ENCODE measurements at places on chromosomes 2 and 18. TPM values are rescaled to one million over a fixed set of nuclear protein-coding genes. Genes with fewer than 3 reads are reported as not detected.

GRCh38 chr2:193103064-193103463 is 908.3 kb upstream of the TMEFF2 start:
- no peak for DNase-seq
- H3K36me3 ChIP-seq = no peaks in the 10 kb centered on the region
- H3K27me3 ChIP-seq = no peaks in the 10 kb centered on the region
- no peaks in the 10 kb centered on the region for H3K4me1 ChIP-seq

DNA sequence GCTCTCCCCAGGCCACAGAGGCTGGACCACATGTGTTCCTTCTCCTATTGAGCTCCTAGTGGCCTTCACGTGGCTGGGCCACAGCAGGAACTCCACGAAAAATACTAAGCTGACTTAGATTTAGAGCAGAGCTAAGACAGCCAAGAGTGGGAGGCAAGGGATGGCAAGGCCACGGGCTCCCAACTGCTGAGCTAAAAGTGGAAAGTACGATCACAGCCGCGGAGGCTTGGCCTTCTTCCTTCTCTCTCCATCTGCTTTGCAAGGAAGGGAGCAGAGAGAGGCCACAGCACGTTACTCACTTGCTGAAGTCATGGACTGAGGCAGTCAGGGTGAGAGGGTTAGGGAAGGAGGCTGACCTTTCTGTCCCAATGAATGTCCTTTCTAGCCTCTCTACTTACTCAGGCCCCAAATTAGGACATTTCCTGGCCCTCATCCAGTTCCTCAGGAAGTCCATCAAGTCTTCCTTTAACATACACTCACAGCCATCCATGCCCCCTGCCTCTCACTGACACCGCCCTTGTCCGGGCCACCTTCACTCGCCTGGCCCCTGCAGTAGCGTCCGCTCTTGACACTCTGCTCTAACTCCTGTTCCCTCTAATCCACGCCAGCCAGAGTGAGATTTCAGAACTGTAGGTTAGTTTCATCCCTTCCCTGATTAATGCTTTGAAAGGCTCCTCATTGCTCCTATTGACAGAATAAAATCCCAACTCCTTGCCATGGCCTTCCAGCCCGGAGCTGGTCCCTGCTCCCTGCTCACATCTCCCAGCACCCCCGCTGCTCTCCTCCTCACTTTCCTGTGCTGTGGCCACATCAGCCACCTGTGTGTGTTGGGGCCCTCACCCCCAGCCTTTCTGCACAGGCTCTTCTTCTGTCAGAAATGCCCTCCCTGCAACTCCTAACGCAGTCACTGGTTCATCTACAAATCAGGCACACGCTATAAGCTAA is 204.2 kb downstream of the CYP26B1 start:
- peaks cover 7% of the 10 kb centered on the region for H3K4me1 ChIP-seq
- DNase-seq = no peak
- H3K36me3 ChIP-seq = no peaks in the 10 kb centered on the region
- H3K4me3 ChIP-seq = no peak overlapping the region

GRCh38 chr18:48351216-48352050 is 57.8 kb downstream of the ZBTB7C start:
- H3K4me1 ChIP-seq = peaks cover 4% of the 10 kb centered on the region
- no peaks in the 10 kb centered on the region for H3K36me3 ChIP-seq
- H3K4me3 ChIP-seq = no peak overlapping the region
- H3K27me3 ChIP-seq = no peaks in the 10 kb centered on the region
- no peak overlapping the region for H3K27ac ChIP-seq
- DNase-seq = no peak

GRCh38 chr2:197804758-197805714 is 643 bp downstream of the PLCL1 start:
- DNase-seq = no peak
- H3K27ac ChIP-seq = peak overlapping the region; percentile 38
- H3K4me1 ChIP-seq = peaks cover 35% of the 10 kb centered on the region

DNAJB2 gene
- total RNA-seq = 30.3 TPM

IL1R1 gene
- 65.8 TPM for total RNA-seq

DNA sequence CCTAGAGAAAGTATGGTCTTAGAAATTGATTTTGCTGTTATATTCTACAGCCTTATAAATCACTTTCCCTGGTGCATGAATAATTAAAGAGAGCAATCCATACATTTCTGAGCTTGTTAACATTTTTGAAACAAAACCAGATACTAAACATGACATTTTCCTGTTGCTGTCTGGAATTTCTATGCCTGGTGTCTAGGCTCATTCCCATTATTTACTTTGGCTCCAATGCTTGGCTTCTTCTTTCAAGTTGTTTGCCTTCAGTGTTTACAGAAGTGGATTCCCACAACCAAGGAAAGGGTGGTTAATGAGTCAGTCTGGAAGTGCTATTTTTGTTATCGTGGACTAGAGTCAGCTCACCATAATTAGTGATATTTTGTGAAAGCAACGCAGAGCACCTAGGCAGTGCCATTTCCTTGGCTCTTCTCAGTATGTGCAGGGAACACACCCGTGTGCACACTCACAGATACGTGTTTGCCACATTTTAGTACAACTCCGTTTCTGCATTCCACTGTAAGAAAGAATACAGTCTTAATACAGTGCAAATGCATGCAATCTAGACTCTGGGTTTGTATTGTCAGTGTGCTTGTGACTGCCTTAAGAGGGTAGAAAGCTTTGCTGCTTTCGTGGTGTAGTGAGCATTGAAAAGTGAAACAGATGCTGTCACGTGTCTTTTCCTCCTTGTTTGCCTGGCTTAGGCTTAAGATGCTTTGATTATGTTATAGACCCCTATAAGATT is 185.0 kb upstream of the RASGRP3 start:
- peak overlapping the region; percentile 52 for H3K27ac ChIP-seq
- no peaks in the 10 kb centered on the region for H3K27me3 ChIP-seq
- no peaks in the 10 kb centered on the region for H3K4me1 ChIP-seq
- DNase-seq = no peak

- H3K36me3 ChIP-seq = no peaks in the 10 kb centered on the region
- peaks cover 66% of the 10 kb centered on the region for H3K4me1 ChIP-seq
- no peak for DNase-seq
- H3K27me3 ChIP-seq = no peaks in the 10 kb centered on the region
Observed at GRCh38 chr2:205705511-205706349, 23.4 kb downstream of the NRP2 start.

DNA sequence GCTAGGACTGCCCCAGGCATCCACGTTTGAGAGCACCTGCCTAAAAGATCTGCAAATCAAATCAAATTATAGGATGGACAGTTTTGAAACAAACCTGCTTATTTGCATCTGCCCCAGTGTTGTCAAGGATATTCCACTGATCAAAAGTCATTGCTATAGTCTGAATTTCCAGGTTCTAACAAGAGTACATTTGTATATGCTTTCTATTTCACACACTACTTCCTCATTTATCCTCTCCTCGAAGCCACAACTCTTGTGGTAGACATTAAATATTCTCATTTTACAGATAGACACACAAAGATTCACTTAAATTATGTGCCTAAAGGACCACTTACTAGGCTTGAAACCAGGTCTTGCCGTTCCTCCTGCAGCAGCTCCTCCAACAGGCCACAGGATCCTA is 11.9 kb upstream of the TET3 start:
- H3K27ac ChIP-seq = no peak overlapping the region
- H3K4me1 ChIP-seq = peaks cover 15% of the 10 kb centered on the region
- DNase-seq = no peak
- no peak overlapping the region for H3K4me3 ChIP-seq
- H3K36me3 ChIP-seq = no peaks in the 10 kb centered on the region

- H3K27ac ChIP-seq = no peak overlapping the region
- H3K4me3 ChIP-seq = no peak overlapping the region
- H3K27me3 ChIP-seq = no peaks in the 10 kb centered on the region
- no peaks in the 10 kb centered on the region for H3K4me1 ChIP-seq
- no peaks in the 10 kb centered on the region for H3K36me3 ChIP-seq
Observed at GRCh38 chr2:198309673-198310280, 505.4 kb downstream of the PLCL1 start.

PTPRM gene
- 8.3 TPM for total RNA-seq

GRCh38 chr2:206282746-206283145 is 8.3 kb downstream of the ZDBF2 start:
- no peak overlapping the region for H3K27ac ChIP-seq
- no peaks in the 10 kb centered on the region for H3K36me3 ChIP-seq
- H3K4me3 ChIP-seq = no peak overlapping the region
- no peaks in the 10 kb centered on the region for H3K4me1 ChIP-seq
- DNase-seq = no peak

DNA sequence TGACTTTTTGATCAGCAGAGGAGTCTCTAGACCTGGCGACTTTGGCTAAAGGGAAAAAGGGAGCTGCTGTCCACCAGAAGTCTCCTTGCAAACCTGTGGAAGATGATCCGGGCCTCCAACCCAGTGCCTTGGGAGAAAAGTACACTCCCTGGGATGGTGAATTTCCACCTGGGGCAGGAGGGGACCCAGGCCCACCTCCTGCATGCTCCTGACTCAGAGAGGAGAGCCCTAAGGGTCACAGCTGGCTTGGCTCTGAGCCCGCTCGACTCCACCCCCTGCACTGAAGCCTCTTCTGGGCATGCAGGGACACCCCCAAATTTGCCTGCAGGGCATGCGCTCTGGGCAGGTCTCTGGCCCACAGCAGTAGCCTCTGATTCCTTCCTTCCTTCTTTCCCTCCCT is 66.5 kb downstream of the PDCL3 start:
- H3K27ac ChIP-seq = no peak overlapping the region
- H3K27me3 ChIP-seq = peaks cover 12% of the 10 kb centered on the region
- DNase-seq = no peak
- no peaks in the 10 kb centered on the region for H3K36me3 ChIP-seq
- no peaks in the 10 kb centered on the region for H3K4me1 ChIP-seq

DNA sequence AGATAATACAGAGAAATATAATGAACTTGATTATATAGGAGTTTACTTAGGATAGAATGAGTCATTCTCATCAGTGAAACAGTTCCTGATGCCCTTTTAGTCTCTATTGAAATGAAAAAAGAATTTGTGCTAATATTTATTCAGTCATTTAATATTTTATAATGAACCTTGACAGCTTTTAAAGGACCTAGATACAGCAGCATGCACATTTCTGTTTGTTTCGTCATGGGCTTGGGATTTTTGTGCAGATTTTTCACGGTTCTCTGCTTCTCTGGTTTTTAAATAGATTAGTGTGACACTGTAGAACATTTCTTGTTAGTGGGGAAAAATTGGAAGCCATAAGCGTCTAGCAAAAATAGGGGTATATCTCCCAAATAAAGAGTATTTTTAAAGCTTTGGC is 60.7 kb downstream of the NABP1 start:
- DNase-seq = no peak
- H3K4me1 ChIP-seq = no peaks in the 10 kb centered on the region
- no peaks in the 10 kb centered on the region for H3K27me3 ChIP-seq
- H3K27ac ChIP-seq = no peak overlapping the region
- no peak overlapping the region for H3K4me3 ChIP-seq

- H3K27me3 ChIP-seq = no peaks in the 10 kb centered on the region
- no peak for DNase-seq
- no peak overlapping the region for H3K27ac ChIP-seq
- H3K36me3 ChIP-seq = no peaks in the 10 kb centered on the region
Observed at GRCh38 chr18:74360852-74361655, 45.4 kb downstream of the C18orf63 start.

- no peak for DNase-seq
- no peak overlapping the region for H3K27ac ChIP-seq
- H3K4me1 ChIP-seq = peaks cover 78% of the 10 kb centered on the region
- H3K4me3 ChIP-seq = no peak overlapping the region
Observed at GRCh38 chr18:63143330-63143771, 176.2 kb downstream of the BCL2 start.

GRCh38 chr2:27967076-27967475 is 76.5 kb downstream of the BABAM2 start:
- no peaks in the 10 kb centered on the region for H3K36me3 ChIP-seq
- no peak overlapping the region for H3K27ac ChIP-seq
- no peak overlapping the region for H3K4me3 ChIP-seq
- no peak for DNase-seq
